ENCODE measurements at places on chromosomes 6 and 20.

- no peak for DNase-seq
Measured at GRCh38 chr6:8579372-8579771, 144.0 kb upstream of the SLC35B3 start.

- no peak for DNase-seq
Measured at GRCh38 chr6:145086197-145086596, 649.1 kb downstream of the EPM2A start.

- peak; percentile 61 for DNase-seq
Measured at GRCh38 chr6:136920671-136921380, 1.3 kb upstream of the SLC35D3 start.

- peak; percentile 53 for DNase-seq
Measured at GRCh38 chr6:50305660-50306059, 255.9 kb upstream of the DEFB112 start.

GRCh38 chr20:45998337-45998736, 10.4 kb upstream of the MMP9 start:
- DNase-seq, result no peak

DNA sequence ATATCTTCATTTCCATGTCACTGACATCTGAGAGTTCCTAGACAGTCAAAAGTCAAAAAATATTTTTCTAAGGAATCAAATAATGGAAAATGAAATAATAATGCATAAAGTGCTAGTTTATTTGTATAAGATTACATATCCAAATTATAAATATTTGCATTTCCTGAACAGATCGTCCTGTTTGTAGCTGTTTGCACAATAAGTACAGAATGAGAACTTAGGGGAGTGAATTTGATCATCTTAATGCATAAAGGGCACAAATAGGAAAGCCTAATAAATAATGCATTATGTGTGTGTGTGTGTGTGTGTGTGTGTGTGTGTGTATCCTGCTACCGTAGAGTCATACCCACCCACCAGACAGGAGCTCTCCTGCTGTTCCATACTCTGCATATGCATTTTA, 521.0 kb upstream of the EPHA7 start:
- DNase-seq, result no peak

GRCh38 chr20:17298171-17298570, 71.3 kb downstream of the PCSK2 start:
- DNase-seq, result no peak

DNA sequence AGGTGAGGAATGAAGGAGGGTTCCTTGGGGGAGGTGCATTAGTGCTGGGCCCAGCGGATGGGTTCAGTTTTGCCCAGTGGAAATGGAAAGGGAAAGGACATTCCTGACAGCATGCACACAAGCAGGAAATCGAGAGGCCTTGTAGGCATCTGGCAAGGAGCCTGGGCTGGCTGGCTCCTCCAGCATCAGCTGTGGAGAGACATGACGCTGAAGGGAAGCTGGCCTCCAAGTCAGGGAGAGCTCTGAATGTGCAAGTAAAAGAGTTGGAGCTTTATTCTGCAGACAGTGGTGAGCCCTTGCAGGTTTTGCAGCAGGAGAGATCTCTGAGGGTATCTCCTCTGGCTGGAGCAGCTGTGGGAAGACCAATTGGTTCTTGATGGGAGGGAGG, 154.3 kb downstream of the MRPL14 start:
- no peak for DNase-seq

- no peak for DNase-seq
Measured at GRCh38 chr6:162821102-162821501, 93.3 kb downstream of the PACRG start.

- DNase-seq, result peak; percentile 64
Measured at GRCh38 chr6:137341681-137342195, 122.6 kb upstream of the IFNGR1 start.

DNA sequence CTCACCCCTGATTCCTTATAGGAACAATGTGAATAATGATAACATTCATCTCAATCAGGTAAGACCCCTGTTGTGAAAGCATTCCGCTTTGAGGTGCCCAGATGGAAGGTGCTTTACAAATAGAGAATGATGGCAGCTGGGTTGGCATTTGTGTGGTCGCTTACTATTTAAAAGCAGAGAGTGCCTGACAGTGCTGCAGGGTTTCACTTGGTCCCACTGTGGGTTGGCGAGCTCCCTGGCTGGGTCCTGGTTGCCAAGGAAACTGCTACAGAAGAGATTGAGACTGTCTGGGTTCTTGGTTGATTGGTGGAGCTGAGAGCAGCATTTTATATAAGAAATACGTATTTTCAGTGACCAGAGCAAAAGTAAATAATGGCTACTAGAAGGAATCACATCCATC, 207.2 kb upstream of the KCNQ5 start:
- no peak for DNase-seq

DNA sequence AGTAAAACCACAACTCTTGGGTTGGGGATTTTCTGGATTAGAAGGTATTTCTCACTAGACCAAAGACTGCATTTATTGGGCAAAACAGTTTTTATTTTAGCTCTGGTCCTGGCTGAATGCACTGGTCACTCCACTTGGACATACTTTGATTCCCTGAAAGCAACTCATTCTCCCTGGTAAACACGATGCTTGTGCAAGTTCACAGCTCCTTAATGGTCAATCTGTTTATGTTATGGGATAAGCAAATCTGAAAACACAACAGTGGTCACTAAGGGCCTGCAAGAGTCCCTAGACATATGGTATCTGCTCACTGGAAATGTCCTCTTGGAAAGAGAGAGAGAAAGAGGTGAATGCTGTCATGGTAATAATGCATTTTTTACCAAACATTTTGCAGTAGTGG, 559.8 kb downstream of the CDH26 start:
- no peak for DNase-seq

- peak; percentile 43 for DNase-seq
Measured at GRCh38 chr20:31720486-31721407, 1.9 kb downstream of the BCL2L1 start.

- DNase-seq, result no peak
Measured at GRCh38 chr6:150937132-150937906, 71.8 kb downstream of the MTHFD1L start.

- DNase-seq, result peak; percentile 73
Measured at GRCh38 chr20:35146299-35146919, 727 bp downstream of the EDEM2 start.

GRCh38 chr20:64035066-64035932, 683 bp upstream of the C20orf204 start:
- DNase-seq, result no peak

DNA sequence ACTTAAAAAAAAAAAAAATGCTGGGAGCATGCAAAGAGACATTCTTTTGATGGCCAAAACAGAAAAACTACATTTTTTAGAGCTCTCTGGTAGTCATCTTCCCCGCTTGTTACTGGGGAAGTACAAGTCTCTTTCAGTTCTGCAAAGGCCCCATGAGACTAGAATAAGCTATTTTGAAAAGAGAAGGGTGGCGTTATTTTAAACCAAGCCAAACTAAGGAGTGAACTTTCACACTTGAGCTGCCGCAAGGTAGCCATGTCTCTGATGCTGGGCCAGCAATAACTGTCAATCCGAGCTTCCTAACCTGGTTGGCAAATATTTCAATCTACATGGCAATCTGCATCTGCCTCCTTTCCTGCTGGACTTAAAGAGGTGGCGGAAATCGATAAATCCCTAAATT, 96.7 kb downstream of the L3MBTL3 start:
- no peak for DNase-seq

GRCh38 chr6:130525408-130525807, 159.6 kb downstream of the TMEM200A start:
- peak; percentile 6 for DNase-seq

GRCh38 chr6:9057937-9058336, 622.6 kb upstream of the SLC35B3 start:
- DNase-seq, result no peak

DNA sequence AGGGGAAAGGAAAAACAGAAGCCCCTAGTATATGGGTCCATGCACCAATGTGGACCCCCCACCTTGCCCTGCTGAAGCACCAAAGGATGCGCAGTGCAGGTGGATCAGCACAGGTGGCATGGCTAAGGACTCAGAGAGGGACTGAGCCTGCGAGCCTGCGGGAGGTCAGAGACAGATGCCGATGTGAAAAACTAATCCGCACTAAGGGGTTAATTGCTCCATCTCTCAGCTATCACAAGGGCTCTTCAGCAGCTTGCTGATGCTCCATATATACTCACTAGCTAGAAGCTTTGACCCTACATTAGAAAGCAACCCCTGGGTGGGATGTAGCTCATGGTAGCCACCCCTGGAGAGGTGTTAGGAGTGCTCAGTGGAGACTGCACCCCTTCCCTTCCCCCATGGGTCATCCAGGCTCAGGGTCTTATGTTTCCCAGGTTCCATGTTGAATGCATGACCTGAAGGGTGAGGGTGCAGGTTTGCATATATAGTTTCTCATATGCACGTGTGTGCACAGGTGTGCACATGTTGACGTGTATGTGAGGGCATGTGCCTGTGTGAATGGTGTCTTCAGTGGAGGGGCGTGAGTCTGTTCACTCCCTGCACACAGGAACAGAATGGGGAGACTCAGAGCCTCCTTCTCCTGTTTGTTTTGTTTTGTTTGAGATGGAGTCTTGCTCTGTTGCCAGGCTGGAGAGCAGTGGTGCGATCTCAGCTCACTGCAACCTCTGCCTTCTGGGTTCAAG, 13.4 kb upstream of the IP6K3 start:
- DNase-seq, result peak; percentile 55

- no peak for DNase-seq
Measured at GRCh38 chr6:44702292-44702691, 314.8 kb downstream of the CDC5L start.

- no peak for DNase-seq
Measured at GRCh38 chr6:37251211-37251780, 6.3 kb upstream of the TBC1D22B start.

- peak; percentile 19 for DNase-seq
Measured at GRCh38 chr6:23692184-23692583, 433.8 kb upstream of the NRSN1 start.

DNA sequence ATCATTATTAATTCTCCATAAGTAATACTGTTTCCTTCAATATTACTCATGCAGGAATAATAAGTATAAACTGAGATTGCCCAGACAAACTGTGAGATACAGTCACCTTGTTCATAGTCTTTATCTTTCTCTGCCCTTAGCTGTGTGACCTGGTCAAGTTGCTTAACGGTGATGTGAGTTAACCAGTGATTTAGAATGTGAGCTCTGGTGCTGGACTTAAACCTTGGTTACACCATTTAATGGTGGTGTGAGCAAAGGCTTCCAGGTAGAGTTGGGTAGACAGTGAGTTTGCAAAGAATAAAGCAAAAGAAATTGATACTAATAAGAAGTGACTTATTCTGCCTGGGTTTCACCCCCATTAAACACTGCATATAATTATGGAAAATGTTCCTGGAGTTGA, 86.2 kb upstream of the DEFB112 start:
- DNase-seq, result no peak

DNA sequence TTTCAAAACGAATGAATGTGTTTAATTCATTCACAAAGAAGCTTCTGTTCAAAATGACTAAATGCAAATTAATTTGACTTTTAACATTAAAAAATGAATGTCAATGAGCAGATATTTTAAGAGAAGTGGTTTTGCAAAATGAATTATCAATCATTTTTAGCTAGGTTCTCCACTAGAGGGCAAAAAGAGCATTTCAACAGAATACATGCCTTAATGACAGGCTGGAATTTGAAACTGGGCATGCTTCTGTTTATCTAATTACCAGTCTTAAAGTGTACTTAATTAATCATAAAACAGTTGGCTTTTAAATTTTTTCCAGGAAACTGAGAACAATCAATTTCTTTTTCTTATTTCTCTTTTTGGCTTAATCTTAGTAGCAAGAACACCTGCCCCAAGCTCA, 63.8 kb upstream of the TINAG start:
- peak; percentile 66 for DNase-seq

DNA sequence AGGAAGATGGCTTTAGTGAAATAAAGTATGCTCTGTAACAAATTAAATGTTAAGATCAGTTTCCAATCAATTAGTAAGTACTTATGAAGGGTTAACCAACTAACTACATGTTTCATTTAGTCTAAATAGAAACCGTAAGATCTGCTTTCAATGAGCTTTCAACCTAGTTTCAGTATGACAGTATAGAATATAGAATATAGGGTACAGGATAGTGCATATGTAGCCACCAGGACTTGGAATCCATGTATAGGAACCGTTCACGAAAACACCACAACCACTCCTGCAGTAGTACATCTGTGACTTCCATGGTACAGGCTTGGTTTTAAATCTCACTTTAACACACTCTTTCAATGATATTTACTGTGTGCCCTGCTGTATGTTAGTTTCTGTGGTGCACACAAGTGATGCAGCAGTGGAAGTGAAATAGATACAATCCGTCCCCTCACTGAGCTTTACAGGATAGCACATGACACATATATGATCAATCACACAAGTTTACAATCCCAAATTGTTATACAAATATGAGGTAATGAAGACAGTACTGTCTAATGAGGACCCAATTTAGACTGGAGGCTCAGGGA, 479.7 kb upstream of the MARCKS start:
- no peak for DNase-seq

DNA sequence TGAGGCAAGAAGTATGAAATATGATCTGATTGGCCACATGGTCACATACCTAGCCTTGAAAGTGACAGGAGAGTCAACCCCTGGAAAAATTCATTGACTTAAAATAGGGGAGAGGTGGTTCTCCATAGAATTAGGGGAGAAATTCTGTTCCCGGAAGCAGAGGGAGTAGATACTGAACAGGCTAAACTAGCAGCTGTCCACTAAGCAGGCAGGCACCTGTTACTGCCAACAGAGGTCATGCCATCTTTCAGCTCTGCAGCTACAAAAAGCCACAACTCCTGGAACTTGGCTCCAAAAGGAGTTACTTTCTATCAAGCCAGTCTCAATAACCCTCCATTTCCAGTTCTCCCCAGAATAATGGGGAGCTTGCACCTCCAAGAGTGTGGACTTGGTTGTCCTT, 352.5 kb downstream of the MAFB start:
- no peak for DNase-seq

DNA sequence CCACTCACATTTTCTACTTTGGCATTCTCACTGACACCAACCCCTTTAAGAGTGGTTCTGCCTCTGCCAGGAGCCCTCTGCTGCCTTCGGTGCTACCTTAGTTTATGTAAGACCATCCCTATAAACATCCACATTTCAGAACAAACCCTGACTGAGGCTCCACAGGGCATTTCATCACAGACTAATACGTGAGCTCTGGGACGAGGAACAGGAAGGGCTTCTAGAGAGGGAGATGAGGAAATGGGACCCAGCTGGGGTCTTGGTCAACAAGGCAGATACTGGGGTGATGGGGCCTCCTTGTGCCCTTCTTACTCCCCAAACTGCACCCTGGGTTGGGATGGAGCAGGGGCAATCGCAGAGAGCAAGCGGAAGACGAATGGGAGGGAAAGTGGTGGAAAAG, 86.5 kb upstream of the FYN start:
- DNase-seq, result no peak

GRCh38 chr6:107408714-107409113, 50.6 kb downstream of the PDSS2 start:
- no peak for DNase-seq

DNA sequence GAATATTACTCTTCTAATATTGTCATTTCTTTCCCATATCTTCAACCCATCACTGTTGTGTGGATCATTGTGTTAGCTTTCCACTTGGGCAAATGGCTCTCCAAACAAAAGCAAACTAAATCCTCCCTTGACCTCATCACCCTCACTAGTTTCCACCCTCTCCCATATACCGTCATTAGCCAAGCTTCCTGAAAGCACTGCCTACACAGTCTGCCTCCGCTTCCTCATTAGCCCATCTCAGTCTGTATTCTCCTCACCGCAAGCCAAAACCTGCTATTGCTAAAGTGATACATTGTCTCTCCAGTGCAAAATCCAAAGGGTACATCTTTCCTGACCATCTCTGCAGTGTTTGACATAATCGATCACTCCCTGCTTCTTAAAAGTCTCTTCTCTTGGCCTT, 212.6 kb downstream of the CLIC5 start:
- DNase-seq, result no peak

GRCh38 chr6:129659590-129660345, 50.2 kb downstream of the ARHGAP18 start:
- DNase-seq, result no peak
